ENCODE measurements at places on chromosomes 5 and 9. TPM values are rescaled to one million over a fixed set of nuclear protein-coding genes. Genes with fewer than 3 reads are reported as not detected.

- DNase-seq, result no peak
Measured at GRCh38 chr5:64000096-64000495, 37.9 kb upstream of the HTR1A start.

DNA sequence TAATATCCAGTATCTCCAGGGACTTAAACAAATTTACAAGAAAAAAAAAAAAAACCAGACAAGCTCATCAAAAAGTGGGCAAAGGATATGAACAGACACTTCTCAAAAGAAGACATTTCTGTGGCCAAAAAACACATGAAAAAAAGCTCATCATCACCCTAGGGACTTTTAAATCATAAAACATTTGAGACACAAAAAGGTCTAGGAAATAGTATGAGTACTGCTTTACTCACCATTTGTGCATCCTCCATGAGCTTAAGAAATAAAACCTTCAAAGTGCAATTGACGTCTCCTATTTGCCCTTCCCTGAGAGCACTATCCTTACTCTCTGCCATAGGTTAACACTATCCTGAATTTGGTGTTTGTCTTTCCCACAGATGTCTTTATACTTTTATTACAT, 193.7 kb upstream of the NREP start:
- no peak for DNase-seq

The GABRA1 gene
- total RNA-seq, result not detected

DNA sequence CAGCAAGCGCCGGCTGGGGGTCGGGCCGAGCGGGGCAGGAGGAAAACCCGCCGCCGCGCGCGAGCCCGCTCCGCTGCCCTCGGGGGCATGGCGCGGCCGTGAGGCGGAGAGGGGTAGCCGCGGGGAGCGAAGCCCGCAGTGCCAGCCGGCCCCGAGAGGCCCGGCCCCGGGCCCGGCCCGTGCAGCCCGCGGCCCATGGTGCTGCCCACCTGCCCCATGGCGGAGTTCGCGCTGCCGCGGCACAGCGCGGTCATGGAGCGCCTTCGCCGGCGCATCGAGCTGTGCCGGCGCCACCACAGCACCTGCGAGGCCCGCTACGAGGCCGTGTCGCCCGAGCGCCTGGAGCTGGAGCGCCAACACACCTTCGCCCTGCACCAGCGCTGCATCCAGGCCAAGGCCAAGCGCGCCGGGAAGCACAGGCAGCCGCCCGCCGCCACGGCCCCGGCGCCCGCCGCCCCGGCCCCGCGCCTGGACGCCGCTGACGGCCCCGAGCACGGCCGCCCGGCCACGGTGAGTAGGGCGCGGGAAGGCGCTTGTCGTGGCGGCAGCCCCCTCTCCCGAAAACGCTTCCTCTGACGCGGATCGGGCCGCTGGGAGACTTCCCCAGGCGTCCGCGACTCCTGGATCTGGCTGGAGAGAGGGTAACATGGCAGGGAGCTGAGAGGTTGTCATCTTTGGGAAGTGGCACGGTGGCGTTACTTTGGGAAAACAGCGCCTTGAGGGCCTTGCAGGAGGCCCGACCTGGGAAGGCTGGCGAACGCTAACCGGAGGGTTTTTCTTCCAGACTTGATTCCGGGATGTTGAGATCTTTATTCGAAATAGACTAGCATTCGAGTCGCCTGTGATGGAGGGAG, 523 bp downstream of the MAML1 start:
- peak; percentile 52 for DNase-seq

GRCh38 chr5:128340648-128341047, 197.4 kb downstream of the FBN2 start:
- no peak for DNase-seq

The SLC4A9 gene
- total RNA-seq, result not detected

DNA sequence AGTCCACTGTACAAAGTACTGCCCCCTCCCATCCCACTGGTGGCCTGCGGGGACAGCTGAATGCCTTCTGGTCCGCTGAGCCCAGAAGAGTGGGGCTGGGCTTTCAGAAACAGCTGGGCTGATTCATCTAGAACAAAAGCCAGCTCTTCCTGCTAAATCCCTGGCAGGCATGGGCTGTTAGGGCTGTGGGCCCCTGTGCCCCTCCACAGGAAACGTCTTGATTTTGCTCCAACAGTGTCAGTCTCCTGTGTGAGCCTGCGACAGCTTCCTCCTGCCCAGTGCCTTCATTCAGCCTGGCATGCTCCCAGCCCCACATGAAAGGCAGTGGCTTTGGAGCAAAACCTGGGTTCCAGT, 6.9 kb upstream of the GSN start:
- DNase-seq, result peak; percentile 90

The SEMA5A gene
- total RNA-seq, result 11.9 TPM

GRCh38 chr9:15308511-15308910, 1.5 kb upstream of the TTC39B start:
- DNase-seq, result no peak

- peak; percentile 81 for DNase-seq
Measured at GRCh38 chr5:113606298-113607134, 93.0 kb downstream of the YTHDC2 start.

- DNase-seq, result peak; percentile 80
Measured at GRCh38 chr9:109418827-109419226, 79.3 kb downstream of the PTPN3 start.

The PRR16 gene
- total RNA-seq, result not detected

The EFNA5 gene
- 105 TPM for total RNA-seq

The SHOC1 gene
- not detected for total RNA-seq

DNA sequence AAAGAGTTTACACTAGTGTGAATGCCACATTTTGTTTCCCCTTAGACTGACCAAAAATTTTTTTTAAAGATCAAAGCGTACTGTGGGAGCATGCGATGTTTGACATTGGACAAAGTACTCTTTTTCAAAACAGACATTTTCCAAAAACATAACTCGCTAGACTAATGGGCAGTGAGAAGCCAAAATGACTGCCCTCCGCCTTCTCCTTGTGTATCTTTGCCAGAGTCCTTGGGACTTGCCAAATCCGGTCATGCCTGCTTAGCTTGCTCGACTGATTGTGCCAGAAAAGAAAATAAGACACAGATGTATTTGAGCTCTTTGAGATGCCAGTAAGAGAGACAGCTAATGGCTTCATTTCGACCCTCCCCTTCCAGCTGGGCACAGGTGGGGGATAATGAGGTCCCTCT, 157.5 kb downstream of the MAPKAP1 start:
- no peak for DNase-seq

DNA sequence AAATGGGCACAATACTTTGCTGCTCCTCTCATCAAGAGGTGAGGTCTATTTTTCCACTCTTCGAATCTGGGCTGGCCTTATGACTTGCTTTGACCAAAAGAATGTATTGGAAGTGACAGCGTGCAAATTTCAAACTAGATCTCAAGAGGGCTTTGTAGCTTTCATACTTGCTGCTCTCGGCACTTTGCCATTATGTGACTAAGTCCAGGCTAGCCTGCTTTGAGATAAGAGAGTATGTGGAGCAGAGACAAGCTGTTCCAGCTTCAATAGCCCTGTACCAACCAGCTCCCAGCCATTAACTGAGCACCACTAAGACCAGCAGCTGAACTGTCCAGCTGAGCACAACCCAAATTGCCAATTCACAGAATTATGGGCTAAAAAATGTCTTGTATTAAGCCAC, 124.6 kb downstream of the ACER2 start:
- DNase-seq, result no peak

DNA sequence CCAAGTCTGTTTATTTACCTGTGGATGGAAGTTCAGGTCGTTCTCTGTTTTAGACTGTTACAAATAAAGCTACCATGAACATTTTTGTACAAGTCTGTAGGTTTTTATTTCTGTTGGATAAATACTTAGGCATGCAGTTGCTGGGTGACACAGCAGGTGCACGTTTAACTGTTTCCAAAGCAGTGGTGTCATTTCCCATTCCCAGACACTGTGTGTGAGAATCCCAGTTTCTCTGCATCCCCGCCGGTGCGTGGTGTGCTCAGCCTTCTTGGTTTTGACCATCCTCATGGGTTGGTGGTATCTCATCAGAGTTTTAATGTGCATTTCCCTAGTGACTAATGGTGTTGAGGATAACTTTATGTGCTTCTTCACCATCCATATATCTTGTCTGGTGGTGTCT, 27.2 kb downstream of the AHRR start:
- DNase-seq, result no peak

DNA sequence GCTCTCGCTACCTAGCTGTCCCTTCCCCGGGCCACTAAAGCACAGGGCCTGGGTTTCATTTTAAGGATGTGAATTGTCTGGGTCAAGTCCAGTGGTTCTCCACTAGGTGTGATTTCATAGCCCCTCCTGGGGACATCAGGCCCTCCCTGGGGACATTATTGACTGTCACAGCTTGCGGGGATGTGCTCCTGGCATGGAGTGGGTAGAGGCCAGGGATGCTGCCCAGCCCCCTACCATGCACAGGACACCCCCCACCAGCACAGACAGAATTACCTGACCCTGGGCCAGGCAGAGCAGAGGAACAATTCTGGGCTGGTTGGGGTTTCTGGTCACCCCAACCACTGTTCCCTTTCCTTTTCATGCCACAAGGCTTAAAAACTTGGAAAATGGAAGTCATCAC, 4.1 kb downstream of the FAM78A start:
- DNase-seq, result no peak

The PSD2 gene
- total RNA-seq, result 0.53 TPM

- peak; percentile 84 for DNase-seq
Measured at GRCh38 chr9:88990729-88991065, 571 bp upstream of the S1PR3 start.

DNA sequence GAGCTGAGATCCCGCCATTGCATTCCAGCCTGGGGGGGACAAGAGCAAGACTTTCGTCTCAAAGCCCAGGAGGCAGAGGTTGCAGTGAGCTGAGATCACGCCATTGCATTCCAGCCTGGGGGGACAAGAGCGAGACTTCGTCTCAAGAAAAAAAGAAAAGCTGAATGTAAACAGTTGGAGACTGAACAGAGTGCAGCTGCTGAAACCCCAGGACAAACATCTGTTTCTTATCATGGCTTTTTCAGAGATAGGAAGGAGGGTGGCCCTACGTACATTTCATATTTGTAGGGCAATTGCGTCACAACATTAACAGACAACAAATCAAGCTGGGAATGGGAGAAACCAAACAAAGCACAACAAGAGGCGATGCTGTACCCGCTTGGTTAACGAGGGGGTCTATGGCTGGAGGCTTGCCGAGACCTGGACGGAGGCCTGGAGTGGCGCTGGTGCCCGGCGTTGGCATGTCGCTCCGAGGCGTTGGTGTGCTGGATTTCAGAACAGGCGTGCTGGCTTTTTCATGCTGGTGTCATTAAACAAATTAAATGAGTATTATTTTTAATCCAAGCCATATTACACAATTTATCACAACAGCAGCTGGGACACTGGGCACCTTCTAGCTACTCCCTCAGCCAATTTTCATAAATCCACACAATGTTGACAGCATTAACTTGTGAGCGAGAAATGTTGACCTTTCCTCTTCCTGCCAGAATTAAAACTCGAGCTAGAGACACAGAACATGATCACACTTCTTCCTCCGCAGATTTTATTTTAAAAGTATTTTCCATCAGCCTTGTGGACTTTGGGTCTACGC, 76.1 kb downstream of the TLE1 start:
- no peak for DNase-seq

GRCh38 chr9:89481538-89481915, 16.4 kb downstream of the SEMA4D start:
- DNase-seq, result no peak

The INIP gene
- total RNA-seq, result 31.7 TPM

The ORM1 gene
- total RNA-seq, result 1.5 TPM

The C9orf50 gene
- not detected for total RNA-seq

DNA sequence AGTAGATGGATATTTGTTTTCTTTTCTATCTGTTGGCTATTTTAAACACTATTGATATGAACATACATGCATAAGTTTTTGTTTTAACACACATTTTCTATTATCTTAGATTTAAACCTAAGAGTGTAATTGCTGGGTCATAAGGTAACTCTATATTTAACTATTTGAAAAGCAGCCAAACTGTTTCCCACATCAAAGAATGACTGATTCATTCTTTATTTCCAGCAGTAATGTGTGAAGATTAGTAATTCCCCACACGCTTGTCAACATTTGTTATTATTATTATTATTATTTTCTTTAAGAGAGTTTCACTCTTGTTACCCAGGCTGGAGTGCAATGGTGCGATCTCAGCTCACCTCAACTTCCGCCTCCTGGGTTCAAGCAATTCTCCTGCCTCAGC, 1495.8 kb downstream of the EFNA5 start:
- no peak for DNase-seq

GRCh38 chr5:112762113-112762810, 24.6 kb downstream of the APC start:
- DNase-seq, result no peak

DNA sequence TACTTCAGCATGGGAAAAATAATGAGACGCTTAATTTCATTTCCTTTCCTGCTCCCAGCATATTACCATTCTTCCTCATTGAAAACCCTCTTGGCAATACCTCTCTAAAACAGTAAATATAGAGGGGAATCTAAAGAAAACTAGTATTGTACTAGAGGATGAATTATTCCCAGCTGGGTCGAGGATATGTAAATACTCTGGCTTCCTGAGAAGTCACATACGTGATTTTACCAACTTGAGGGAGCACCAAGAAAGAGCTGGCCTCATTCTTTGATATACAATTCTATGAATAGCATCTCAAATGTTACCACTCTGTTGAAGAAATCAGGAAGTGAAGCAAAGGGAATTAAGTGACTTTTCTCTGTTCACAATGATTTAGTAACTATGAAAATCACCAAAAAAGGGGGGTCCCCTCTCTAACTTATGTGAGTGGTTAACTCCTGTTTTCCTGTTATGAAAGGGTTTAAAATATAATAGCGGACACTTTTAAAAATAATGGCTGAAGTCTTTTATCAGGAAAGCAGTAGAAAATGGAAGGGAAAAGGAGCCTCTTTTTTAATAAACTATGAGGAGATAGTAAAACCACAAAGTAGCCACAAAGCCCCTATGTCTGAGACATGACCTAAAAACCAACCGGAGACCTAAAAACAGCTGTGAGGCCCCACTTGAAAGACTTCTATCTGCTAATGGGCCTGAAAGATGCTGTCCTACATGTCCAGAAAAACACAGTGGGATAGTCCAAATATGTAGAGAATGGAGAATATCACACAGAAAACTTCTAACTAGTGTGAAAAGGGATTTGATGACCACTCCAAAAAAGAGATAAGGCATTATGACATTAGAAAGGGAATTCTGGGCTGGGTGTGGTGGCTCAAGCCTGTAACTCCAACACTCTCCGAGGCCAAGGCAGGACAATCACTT, 42.6 kb downstream of the LPAR1 start:
- no peak for DNase-seq

GRCh38 chr9:71509054-71509453, 259.3 kb downstream of the CEMIP2 start:
- no peak for DNase-seq

- no peak for DNase-seq
Measured at GRCh38 chr9:108775901-108776306, 79.9 kb downstream of the ACTL7B start.

The PCDHGA8 gene
- total RNA-seq, result 2.3 TPM

The TMEM38B gene
- total RNA-seq, result 21.1 TPM
